ENCODE measurements at places on chromosomes 12 and 14. TPM values are rescaled to one million over a fixed set of nuclear protein-coding genes. Genes with fewer than 3 reads are reported as not detected.

DNA sequence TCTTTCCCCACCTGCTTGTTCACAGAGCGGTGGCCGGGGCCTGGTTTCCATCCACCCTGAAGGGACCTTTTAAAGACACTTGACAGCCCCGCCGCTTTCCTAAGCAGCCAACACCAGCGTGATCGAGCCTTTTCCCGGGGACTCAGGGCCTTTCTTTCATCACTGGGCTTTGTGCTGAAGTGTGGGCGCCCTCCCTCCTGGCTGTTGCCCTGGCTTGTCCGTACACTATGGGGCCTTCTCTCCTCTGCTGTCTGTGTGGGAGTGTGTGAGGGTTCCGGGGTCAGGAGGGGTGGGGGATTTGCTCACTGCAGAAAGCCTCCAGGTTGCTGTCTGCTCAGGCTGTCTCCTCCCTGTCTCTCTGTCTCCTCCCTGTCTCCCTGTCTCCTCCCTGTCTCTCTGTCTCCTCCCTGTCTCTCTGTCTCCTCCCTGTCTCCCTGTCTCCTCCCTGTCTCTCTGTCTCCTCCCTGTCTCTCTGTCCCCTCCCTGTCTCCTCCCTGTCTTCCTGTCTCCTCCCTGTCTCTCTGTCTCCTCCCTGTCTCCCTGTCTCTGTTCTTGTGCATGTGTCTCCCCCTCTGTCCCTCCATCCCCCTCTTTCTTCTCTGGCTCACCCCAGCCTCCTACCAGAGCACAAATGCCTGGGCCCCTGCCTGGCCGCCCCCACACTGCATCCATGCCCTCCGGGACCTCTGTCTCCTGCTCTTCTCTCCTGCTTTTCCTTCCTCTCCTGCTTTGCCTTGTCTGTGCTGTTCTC is 64.7 kb downstream of the CCDC92 start:
- H3K4me3 ChIP-seq, result no peak overlapping the region
- no peaks in the 10 kb centered on the region for H3K36me3 ChIP-seq
- H3K27me3 ChIP-seq, result no peaks in the 10 kb centered on the region
- H3K4me1 ChIP-seq, result no peaks in the 10 kb centered on the region

DNA sequence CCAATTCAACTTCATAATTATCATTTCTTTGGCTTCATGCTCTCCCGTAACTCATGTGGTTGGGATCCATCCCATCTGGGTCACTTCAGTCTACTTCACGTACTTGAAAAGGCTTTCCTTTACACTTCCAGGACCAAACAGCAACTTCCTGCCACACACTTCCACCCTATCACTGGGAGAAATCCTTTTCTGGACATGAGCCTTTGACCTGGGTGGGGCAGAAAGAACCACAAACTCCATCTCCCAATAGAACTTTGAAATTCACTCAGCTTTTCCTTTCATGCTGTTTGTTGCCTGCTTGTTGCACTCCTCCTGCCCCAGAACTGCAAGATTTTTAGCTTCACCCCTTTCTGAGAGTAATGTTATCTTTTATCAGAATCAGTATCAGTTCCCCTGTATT is 18.4 kb upstream of the GALNT16 start:
- DNase-seq, result no peak
- peaks cover 5% of the 10 kb centered on the region for H3K4me1 ChIP-seq
- H3K4me3 ChIP-seq, result no peak overlapping the region
- no peak overlapping the region for H3K27ac ChIP-seq

The ARHGAP5 gene
- total RNA-seq, result 77.7 TPM

The DACT1 gene
- 50.9 TPM for total RNA-seq

The SEC23A gene
- total RNA-seq, result 184 TPM

The OSGEP gene
- 108 TPM for total RNA-seq

Measured in thoracic aorta (tissue), 2 donors.